Fibroblast of the conjunctiva (primary cell): ENCODE measurements at places on chromosomes 4 and X.

DNA sequence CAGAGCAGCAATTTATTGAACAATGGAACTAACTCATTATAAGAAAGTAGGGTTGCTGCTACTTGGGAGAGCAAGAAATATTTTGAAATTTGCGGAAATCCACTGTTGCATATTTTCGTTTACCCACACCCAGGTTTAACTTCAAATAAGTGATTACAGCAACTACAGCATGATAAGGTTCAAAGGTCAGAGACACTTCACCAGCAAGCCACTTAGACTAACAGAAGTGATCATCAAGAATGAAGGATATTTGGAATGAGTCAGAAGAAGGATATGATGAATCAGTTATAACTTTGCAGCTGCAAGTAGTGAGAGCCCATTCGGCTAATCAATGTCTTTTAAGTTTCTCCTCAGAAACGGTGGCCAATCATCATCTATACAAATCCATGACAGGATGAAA is 199.3 kb downstream of the TMA16 start:
- no peak for DNase-seq

- no peak for DNase-seq
Observed at GRCh38 chr4:40482985-40483647, 146.5 kb downstream of the RBM47 start.

GRCh38 chr4:38964942-38965775 is 67.0 kb downstream of the TMEM156 start:
- DNase-seq = no peak

DNA sequence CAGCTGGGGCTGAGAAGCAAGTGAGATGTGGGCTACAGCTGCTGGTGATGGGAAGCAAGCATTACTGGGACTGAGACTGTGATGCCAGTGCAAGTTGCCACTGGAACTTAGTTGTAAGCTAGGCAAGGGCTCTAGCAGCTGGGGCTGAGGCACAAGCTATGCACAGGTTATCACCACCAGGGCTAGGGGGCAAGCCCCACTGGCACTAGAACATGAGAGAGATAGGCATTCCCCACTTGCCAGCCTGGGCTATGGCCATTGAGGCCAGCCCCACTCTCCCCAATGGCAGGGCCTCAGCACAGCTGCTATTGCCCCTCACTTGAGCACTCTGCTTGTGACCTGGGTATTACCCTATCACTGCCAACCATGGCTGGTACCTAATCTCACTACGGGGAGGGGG is 130.8 kb upstream of the SMIM31 start:
- no peak for DNase-seq

DNA sequence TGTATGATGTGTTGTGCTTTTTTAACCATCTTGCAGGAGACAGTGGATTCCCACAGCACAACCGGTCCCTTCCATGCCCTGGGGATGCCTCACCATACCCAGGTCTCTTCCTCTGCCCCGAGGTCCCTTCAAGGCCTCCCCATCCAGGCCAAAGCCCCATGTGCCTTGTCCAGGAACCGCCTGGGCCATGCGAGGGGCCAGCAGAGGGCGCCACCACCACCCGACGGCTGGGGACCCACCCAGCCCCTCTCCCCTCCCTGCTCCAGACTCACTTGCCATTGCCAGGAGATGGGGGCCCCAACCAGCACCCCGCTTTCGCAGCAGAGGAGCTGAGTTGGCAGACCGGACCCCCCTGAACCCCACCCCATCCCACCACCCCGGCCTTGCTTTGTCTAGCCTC is 485.5 kb downstream of the TRAM1L1 start:
- no peak for DNase-seq

GRCh38 chr4:223913-224497 is 81.3 kb downstream of the ZNF732 start:
- no peak for DNase-seq

DNA sequence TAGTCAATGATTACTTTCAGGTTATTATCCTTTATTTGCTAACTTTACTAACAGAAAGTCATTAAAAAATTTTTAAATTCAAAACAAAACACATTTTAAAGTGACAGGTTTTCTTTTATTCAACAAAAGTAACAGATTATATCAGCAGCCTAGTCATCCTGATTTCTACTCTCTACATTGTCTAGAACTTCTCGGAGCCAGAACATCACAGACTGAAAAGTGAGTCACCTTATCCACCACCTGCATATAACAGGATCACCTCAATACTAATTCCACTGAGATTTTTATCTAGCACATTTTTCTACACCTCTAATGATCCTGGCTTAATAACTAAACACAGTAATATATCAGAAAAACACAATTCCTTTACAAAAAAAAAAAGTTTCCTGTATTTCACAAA is 47.9 kb upstream of the SMARCAD1 start:
- no peak for DNase-seq

DNA sequence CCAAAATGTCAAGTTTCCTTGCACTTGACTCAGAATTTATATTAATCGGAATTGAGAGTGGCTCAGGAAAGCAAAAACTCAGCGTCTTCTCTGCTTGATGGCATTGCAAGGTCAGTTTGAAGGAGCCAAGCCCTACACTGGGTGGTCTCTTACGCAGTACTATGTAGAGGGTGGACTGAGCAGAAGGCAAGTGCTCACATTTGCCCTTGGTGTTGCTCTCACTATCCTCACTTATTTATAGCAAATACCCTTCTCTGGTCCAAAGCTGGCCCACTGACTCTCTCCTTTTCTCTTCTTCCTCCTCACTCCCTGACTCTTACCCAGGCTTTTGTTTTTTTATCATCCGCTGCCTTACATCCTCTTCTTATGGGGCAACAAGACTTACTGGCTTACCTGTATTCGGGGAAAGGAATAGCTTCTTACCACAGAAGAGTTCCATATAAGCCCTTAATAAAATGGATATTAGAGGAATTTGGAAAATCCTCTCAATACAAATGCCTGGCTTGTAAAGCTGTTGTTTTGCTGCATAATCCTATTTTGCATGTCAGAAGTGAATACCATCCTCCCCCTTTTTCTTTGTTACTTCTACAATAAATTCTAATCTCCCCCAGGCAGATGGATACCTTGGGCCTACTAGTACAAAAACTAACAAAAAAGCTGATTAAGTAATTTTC is 24.8 kb upstream of the GATB start:
- DNase-seq = no peak

DNA sequence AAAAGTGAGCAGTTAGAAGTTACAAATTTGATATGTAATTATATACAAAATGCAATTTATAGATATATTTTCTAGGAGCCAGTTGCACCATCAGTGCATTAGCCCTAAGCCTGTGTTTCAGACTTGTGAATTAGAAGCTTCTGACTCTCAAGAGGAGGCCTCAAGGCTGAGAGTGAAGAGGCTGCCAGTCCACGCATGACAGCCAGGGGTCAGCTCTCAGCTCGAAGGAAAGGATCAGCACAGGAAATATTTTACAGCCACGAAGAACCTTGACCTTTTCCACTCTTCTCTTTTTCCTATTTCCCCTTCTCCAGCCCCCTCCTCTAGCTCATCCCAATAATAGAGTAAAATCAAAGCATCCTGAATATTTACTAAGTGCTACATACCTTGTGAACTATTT is 642.4 kb downstream of the TRIML1 start:
- peak; percentile 22 for DNase-seq

- no peak for DNase-seq
Observed at GRCh38 chr4:37967736-37968135, 7.5 kb downstream of the PTTG2 start.

DNA sequence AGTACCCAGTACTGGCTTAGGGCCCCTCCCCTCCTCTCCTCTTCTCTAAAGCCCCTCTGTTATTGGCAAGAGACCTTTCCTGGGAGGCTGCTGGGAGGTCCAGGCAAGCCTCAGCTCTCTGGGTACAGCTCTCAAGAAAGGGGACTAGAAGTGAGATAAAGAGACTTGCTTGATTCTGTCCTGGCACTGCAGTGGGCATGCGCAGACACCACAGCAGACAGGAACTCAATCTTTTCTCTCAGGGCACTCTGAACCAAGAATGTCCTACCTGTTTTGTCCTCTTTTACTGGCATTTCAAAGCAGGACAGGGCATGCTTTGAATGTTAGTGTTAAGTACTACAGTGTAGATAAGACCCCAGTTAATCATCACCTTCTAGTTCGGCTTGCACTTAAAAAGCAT is 74.9 kb downstream of the NYX start:
- no peak for DNase-seq

DNA sequence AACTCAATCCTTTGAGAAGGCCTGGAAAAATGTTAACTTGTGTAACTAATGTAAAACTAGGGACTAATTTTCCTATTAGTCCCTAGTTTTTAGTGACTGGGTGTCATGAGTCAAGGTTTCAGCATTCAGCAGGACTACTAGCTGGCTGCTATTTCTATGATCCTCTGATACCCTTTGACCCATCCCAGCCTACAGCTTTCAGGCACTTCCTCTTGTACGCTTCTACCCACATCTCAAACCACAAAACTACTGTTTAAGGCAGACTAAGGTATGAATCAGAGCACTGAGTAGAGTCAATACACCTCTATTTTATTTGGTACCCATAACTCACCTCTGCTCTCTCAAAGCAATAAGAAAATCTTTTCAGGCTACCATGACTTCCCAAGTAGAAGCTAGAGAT is 809.6 kb downstream of the PDHA2 start:
- no peak for DNase-seq

- DNase-seq = no peak
Observed at GRCh38 chrX:118727686-118728339, 407 bp downstream of the IL13RA1 start.

DNA sequence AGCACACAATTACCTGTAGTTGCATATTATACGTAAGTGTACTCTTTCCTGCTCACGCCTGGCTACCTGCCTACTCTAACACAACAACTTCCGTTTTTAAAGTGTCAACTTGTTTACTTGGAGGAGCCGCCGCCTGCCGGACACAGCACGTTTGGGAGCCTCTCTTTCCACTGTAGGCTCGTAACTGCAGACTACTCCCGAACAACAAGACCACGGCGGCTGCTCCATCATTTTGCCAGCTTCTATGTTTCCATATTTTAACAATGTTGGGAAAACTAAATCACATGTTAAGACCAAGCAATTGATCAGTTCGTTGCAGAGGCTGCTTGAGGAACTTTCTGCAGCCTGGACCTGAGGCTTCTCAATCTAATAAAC is 841 bp downstream of the MTNR1A start:
- DNase-seq = no peak

GRCh38 chrX:24465532-24465865 is 413 bp downstream of the PDK3 start:
- DNase-seq = no peak

DNA sequence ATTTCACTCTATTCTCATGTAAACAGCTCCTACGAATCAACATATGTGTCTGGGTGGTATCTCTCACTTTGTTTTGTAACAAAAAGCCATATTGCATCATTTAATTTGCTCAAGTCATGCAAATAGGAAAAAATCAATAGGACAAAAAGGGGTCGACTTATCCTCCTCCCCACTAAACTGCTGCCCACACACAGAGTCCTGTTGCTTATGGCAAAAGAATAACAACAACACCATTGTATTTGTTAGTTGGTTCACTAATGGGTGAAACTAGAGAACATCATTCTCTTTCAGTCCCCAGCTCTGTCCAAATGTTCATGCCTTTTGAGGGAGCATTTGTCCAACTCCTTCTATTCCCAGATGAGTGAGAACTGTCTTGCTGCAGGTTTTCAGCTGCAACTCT is 2.1 kb downstream of the HHIP start:
- DNase-seq = no peak
